Fibroblast of the conjunctiva (primary cell): ENCODE measurements at places on chromosomes 5 and 9.

DNA sequence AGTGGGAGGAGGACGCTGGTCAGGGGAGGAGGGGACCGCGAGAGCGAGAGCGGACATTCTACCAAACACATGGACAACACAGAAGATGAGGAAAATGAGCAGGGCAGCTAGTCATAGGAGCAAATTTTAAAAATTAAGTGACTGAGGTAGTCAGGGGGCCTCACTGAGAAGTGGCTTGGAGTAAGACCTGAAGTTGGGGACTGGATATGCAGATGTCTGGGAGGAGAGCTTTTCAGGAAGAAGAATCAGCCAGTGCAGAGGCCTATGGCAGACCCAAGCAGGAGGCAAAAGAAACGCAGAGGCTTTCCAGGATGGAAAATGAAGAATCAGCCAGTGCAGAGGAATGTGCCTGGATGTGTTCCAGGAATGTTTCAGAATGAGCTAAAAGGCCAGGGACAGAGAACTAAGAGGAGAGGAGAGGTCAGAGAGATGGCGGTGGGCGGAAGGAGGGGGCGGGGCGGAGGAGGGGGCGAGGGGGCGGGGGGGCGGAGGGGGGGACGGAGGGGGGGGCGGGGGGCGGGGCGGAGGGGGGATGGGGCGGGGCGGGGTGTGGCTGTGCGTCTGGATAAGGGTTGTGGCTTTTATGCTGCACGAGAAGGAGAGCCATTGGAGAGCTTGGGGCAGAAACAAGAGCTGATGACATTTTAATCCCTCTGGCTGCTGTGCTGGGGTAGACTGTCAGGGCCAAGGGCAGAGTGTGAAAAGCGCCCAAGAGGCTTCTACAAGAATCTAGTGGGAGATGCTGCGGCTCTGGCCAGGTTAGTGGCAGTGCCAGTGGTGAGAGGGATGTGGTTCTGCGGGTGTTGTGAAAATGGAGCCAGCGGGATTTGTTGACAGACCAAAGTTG lies 129.6 kb downstream of the KCNIP1 start:
- DNase-seq: peak; percentile 86

DNA sequence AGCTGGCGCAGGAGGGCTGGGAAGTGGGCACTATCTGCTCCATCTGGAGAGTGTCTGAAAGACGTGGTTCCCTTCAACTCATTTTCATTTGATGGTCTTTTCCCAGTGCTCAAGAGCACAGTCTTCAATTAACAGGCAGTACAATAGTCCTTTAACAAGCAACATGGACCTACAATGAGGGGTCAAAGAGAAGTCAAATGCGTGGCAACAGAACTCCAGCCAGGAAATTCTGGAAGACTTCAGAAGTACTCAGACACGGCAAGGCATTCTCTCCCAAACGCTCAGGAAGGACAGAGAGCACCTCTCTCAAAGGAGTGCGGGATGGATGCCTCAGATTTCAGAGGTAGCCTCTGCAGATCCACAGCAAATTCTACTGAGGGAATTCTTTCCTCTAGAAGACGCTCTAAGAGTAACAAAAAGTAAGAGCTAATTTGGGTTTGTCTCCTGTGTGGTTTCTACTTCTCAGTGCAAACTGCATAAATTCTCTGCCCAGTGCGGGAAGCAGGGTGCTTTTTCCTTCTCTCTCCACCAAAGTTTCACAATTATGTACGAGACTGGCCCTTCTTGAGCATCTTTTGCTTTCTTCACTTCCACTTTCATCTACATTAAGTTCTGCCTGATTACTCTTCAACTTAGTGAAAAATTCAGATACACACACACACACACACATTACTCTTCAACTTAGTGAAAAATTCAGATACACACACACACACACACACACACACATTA lies 56.4 kb downstream of the LHFPL2 start:
- no peak for DNase-seq

DNA sequence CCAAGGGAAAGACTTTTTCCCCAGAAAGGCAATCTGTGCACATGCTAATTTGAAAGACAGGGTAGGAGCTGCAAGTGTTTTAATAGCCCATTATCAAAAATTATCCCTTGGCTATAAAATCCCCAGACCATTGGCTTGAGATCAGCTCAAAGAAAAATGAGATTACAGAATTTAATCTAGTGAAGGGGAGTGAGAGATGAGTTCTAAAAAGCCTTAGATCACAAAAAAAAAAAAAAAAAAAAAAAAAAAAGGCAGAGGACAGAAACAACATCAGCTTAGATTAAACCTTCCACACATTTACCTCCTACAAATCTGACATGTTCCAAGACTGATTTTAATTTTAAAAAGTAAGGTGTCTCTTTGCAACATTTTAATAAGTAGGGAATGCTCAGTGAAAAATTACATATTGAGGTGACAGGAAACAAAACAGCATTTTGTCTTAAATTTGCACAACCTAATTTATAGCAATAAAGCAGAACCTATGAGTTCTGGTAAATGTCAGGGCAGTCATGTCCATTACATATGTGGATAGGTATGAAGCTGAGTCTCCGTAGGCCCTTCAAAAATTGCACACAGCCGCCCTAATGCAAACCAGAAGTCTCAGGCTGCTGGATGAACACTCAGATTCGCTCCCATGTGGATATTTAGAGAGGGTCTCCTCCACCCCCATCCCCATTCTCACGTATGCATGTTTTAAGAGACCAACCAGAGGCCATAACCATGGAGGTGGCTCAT lies 43.4 kb downstream of the NFIB start:
- peak; percentile 63 for DNase-seq

GRCh38 chr9:107994648-107995047 lies 505.1 kb upstream of the KLF4 start:
- no peak for DNase-seq

- no peak for DNase-seq
Observed at GRCh38 chr5:176171171-176171760, 67.0 kb upstream of the SIMC1 start.

GRCh38 chr5:5014586-5015235 lies 125.4 kb upstream of the ADAMTS16 start:
- DNase-seq: no peak

GRCh38 chr5:26569929-26570258 lies 468.5 kb downstream of the CDH9 start:
- no peak for DNase-seq

DNA sequence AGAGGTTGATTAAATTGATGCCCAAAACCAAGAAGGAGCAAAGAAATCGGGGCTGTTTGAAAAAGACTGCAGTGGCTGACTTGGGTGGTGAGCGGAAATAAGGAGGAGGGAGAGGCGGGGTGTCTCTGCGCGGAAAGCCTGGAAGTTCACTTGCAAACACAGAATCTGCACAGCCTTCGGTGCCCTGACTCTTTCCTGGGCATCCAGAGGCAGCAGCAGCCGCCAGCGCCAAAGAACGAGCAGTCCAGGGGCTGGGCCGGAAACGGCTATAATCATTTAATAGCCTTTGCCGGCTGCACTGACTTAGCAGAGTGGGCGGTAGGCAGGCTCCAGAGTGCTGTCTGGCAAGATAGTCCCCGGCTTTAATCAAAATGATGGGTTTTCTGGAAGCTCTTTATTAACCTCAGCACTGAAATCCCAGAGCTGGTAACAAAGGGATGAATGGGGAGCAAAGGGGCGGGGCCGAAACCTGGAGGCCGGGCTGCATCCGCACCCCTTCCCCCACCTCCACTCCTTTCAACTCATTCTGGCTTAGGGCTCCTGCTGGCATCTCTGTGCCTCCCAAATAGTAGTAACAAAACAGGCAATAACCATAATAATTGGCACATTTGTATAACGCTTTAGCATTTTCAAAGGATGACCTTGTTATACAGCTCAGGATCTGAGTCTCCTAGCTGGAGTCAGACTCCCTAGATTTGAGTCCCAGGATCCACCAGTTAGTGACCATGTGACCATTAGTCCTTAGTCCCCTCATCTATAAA lies 35.7 kb downstream of the PCDHAC2 start:
- DNase-seq: no peak

- no peak for DNase-seq
Observed at GRCh38 chr5:9652295-9652694, 22.1 kb upstream of the TAS2R1 start.

- no peak for DNase-seq
Observed at GRCh38 chr5:62778316-62779009, 199.8 kb downstream of the LRRC70 start.

GRCh38 chr5:79612667-79613198 lies 492 bp downstream of the TENT2 start:
- no peak for DNase-seq

- DNase-seq: no peak
Observed at GRCh38 chr5:2253040-2253975, 370.6 kb upstream of the IRX4 start.

DNA sequence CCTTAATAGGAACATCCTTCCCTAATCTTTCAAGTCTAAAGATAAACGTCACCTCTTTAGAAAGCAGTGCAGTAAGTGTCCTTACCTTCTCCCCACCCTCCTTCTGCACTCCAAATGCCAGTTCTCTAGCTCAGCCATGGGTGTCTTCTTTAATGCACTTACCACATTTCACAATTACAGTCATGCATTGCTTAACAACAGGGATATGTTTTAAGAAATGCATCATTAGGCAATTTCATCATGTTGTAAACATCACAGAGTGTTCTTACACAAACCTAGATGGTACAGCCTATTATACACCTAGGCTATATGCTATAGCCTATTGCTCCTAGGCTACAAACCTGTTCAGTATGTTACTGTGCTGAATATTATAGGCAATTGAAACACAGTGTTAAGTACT lies 91.2 kb downstream of the RFX3 start:
- DNase-seq: peak; percentile 47

- no peak for DNase-seq
Observed at GRCh38 chr5:99191206-99191745, 262.5 kb upstream of the CHD1 start.

DNA sequence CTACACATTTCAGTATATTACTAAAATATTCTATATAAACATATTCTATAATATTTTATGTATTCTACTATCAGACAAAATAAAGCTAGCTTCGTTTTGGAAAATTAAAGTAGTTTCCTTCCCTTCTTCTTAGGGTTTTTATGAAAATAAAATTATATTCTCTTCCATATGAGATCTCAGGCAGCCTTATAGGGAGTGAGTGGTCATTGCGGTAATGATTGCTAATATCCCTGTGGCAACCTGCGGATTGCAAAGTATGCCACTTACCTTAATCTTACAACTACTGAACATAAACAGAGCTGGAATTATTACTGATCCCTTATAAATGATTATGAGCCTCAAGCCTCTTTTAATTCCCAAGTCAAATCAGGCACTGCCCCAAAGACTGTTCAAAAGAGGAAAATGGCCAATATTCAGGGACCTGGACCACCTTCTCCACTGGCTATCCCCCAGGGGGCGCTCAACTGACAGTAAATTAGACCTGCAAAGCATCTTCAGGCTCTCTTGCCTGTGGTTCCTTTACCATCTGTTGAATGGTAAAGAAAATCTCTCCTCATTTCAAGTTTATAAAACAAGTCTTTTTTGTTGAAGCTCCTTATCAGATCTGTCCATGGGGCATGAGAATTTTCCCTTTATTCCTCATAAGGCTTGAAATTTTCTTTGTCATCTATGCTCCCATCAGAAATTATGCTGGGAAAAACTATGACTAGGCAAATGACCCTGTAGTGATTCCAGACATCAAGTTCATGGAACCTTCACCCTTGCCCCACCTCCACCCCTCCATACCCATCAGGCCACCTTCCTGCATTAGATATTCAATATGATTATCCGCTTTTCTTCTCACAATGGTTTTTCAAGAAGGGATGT lies 163.9 kb downstream of the CEMIP2 start:
- peak; percentile 60 for DNase-seq

- DNase-seq: no peak
Observed at GRCh38 chr5:176980818-176981217, 25.8 kb downstream of the UIMC1 start.

- DNase-seq: no peak
Observed at GRCh38 chr5:56964173-56964572, 12.2 kb upstream of the MIER3 start.
